ENCODE measurements at places on chromosomes 6 and 20.

GRCh38 chr20:53805895-53806384 is 212.3 kb upstream of the ZNF217 start:
- DNase-seq: no peak

DNA sequence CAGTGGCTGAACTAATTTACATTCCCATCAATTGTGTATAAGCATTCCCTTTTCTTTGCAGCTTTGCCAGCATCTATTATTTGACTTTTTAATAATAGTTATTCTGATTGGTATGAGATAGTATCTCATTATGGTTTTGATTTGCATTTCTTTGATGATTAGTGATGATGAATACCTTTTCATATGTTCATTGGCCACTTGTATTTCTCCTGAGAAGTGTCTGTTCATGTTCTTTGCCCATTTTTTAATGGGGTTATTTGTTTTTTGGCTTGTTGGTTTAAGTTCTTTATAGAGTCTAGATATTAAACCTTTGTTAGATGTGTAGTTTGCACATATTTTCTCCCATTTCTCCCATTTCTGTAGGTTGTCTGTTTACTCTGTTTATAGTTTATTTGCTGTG is 16.6 kb downstream of the CENPW start:
- DNase-seq: no peak

DNA sequence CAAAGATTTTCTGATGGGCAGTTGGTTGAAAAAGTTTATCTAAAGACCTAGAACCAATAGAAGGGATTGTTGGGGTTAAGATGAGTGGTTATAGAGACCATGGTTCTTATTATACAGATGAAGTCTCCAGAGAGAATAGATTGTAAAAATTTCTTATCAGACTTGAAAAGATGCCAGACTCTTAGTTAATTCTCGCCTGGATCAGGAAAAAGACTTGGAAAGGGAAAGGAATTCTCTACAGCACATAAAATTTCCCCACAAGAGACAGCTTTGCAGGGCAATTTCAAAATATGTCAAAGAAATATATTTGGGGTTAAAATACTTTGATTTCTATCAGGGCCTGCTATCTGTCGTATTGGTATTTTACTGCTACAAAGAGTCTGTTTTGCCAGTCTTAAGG is 582.6 kb downstream of the UTRN start:
- no peak for DNase-seq

GRCh38 chr6:109242029-109242428 is 140.2 kb downstream of the CD164 start:
- DNase-seq: no peak

- DNase-seq: no peak
Observed at GRCh38 chr6:16570221-16570553, 191.1 kb downstream of the ATXN1 start.

DNA sequence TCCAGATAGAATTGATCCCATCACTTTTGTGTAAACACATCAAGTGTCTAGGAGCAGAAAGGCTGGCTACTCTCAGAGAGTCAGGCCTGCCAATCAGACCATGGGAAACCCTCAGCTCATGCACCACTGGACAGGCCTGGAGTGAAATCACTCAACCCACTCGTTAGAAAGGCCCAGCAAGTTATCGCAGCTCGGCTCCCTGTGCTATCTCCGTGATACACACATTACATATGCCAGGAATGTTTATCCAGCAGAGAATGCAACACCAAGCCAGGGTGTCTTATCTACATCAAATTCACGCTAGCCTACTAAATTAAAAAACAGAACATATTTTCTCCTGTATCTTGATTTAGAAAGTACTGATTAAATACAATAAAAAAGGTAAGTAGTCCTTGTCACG is 232.4 kb upstream of the FOXQ1 start:
- no peak for DNase-seq

GRCh38 chr6:16635810-16636602 is 125.3 kb downstream of the ATXN1 start:
- no peak for DNase-seq

DNA sequence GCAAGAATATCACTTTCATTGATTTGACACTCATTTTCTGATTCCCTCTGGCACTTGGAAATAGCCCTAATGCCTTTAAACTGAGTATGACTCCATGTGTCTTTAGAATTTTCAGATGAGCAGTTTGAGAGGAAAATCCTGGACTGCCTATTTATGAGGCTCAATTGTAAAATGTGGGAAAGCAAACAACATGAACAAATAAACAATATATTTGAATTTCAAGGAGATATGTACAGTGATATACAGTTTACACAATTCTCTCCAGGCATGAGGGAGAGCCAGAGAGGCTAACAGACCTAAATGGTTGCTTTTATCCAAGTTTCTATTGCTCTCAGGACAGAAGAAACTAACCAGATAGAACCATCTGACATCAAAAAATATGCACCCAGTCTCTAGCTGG is 748.2 kb upstream of the NRSN1 start:
- DNase-seq: no peak

GRCh38 chr20:49417843-49418555 is 64.5 kb downstream of the KCNB1 start:
- no peak for DNase-seq

DNA sequence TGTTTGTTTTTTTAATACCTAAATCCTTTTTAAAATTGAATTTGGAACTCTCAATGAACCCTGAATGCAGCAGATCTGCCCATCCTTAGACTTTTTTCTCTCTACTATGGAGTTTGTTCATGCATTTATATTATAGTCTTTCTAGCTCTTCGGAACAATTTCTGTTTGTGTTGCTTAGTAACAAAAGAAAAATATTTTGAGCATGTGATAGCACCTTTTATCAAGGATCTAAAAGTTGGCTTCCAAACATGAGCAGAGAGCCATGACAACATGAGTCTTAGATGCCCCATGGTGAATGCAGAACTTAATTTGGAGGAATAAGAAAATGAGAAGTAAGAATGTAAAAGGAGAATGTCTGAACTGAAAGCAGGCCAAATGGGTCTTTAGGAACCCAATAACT is 133.7 kb downstream of the EDN1 start:
- DNase-seq: no peak

DNA sequence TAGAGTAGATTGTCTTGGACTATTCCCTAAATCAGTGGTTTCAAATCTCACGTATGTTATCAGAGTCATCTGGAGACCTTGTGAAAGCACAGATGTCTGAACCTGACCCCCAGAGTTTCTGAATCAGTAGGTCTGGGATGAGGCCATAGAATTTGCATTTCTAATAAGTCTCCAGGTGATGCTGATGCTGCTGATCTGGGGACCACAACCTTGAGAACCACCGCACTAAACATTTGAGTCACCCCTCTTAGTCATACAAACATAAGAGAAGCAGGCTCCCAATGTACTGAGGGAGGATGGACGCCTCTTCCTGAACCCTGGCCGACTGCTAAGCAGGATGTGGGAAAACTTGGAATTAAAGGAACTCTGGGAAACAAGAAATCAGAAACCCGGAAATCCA is 187.8 kb upstream of the PRDM1 start:
- no peak for DNase-seq

DNA sequence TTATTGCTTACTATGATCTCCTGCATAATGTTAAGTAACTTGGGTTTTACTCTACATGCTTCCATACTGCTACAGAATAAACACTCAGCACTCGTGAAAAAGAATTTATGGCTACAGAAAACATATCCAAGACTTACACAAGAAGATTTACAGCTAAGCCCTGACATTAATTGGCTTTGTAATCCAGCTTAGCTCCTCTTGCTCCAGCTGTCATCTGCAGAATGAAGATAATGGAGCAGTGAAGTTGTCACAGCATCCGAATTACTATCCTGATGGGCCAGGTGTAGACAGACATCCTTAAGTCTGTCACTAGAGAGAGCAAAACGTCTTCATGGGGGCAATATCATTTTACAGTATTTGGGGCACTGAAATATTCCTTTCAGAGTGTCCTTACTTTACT is 155.3 kb downstream of the PRKN start:
- no peak for DNase-seq

DNA sequence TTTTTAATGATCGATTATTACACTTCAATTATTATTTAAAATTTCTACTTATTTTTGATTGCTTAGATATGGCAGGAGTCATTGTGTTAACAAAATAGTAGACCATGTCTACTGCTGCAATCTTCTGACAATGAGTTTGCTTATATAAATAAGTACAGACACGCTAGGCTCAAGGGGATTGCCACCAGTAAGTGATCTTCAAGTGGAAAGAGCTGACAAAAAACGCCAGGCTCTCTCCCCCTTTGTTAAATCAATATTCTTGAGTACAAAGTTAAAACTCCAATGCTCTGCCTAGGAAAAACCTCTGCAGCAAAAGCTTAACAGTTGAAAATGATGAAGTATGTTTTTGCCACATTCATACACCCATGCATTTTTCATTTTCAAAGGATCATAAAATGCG is 738.1 kb downstream of the HDGFL1 start:
- no peak for DNase-seq

DNA sequence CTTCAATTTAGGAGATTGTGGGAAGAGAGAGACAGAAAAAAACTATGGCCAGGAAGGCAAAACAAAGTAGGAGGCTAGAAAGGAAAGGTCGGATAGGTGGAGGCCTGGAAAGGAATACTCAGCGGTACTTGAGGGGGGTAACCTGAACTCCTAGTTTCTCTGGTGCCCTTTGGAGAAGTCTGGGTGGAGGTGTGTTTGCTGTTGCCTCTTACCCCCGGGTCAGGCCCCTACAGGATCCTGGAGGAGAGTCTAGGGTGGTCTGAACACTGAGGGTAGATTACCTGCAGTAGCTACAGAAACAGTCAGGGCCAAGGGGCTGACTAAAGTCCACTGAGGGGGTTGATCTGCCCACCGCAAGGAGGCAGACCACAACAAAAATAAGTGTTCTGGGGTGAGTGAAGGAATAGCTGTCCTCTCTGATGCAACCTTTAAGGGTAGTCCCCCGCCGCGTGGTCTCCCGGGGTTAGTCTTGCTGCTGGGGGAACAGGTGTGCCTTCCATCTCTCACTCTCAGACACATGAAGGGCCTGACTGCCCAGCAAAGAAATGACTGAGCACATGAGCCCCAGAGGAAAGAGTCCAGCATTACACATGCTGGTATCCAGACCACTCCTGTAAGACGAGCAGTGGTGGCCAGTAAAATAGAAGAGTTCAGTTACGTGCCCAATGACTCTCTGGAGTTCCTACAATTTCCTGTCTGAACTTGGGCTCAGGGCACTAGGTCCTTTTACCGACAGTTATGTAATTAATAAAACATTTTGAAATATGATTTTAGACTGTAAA is 59.5 kb downstream of the MTHFD1L start:
- no peak for DNase-seq

- no peak for DNase-seq
Observed at GRCh38 chr20:25290646-25291431, 43.0 kb downstream of the PYGB start.

GRCh38 chr20:21685981-21686380 is 19.5 kb upstream of the PAX1 start:
- DNase-seq: no peak

- no peak for DNase-seq
Observed at GRCh38 chr20:63572788-63573646, 1.0 kb downstream of the HELZ2 start.

GRCh38 chr20:24160563-24161281 is 172.1 kb upstream of the GGTLC1 start:
- no peak for DNase-seq

Data from SHP77 treated with DMSO at 0.1 percent for 48 hours (cell line).